ENCODE measurements at places on chromosomes 7 and 10.

GRCh38 chr7:47132471-47132870, 449.4 kb downstream of the TNS3 start:
- DNase-seq, result no peak

- no peak for DNase-seq
Measured at GRCh38 chr7:142954680-142955268, 7.4 kb downstream of the KEL start.

DNA sequence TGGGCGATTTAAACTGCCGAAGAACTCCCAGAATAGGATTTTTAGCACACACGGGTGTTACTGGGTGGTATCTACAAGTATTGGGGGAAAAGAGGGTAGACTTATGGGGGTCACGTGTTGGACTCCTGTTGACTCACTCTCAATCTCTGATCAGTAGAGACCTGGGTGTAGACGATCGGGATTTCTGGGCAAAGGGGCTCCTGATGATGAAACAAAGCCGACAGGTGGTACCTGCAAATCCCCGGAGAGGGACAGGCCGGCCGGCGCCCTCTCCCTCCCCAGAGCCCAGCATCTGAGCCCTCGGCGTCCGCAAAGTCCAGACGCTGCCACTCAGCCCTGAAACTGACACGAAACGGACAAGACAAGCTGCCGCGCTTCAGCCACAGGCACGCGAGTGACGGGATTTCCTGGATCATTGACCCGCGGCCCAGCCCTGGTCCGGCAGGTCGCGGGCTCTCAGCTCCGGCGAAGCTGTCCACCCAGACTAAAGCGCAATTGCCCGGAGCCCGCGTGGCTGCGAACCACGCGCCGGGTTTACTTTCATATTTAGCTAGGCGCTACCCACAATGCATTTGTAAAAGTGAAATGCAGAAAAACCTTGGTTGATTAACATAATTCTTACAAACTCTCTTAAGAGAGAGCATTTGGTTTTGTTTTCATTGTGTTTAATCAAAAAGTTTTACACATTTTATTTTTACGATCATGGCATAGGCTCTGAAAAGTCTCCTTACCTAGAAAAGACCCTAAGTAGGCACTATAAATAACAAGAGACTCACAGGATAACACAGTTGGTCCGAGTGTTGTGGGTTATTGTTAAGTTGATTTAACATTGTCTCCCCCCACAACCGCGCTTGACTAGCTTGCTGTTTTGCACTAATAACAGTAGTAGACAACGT, 56.9 kb upstream of the EZH2 start:
- DNase-seq, result peak; percentile 95

DNA sequence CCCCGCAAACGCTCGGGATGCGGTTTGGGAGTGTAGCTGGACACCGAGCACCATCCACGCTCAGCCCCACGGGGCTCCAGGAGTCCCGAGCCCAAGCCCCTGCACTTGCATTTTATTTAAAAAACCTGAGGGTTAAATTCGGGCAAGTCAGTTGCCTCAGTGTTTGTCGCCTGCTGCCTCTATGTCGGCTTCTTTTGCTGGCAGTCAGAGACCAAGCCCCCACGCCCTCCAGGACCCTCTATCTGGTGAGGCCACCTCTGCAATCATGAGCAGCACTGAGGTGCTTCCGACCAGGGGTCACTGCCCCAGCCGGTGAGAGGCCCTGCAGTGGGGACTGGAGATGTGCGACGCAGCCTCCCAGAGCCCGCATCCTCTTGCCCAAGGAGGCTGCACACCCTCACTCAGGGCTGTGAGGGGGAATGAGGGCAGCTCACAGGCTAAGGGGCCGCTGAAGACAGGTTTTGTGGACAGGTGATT, 13.3 kb upstream of the ZNF273 start:
- no peak for DNase-seq

DNA sequence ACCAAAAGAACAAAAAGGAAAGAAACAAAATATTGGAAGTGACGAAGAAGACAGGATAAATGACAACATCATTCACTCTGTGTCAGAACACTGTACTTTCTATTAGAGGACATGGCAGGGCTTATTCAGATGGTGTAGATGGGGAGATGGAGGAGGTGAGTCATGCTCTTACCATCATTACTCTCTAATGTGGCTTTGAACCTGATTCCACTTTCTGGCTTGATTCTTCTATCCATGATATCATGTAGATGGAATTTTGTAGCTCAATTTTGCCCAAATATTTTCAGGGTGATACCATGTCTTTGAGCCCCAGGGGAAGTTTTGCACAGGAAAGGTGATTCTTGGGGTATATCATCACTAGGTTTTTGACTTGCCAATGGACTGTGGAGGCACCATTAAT, 91.7 kb downstream of the CFAP58 start:
- DNase-seq, result no peak

- DNase-seq, result no peak
Measured at GRCh38 chr10:31126593-31126992, 94.9 kb upstream of the ZNF438 start.

- no peak for DNase-seq
Measured at GRCh38 chr7:121392277-121393004, 3.7 kb downstream of the FAM3C start.
